ENCODE measurements at places on chromosomes 6 and 20. TPM values are rescaled to one million over a fixed set of nuclear protein-coding genes. Genes with fewer than 3 reads are reported as not detected.

Gene STX11
- 11.3 TPM for total RNA-seq

Gene ADGRB3
- total RNA-seq: under 0.01 TPM

Gene ROS1
- not detected for total RNA-seq

Gene MYMX
- not detected for total RNA-seq

Gene KCNB1
- under 0.01 TPM for total RNA-seq

Gene RUNX2
- not detected for total RNA-seq

Gene PLCB1
- total RNA-seq: 74.5 TPM

Gene NKX2-4
- not detected for total RNA-seq

Gene OPRL1
- total RNA-seq: 1.0 TPM

Gene GPR63
- total RNA-seq: under 0.01 TPM

Gene ANGPT4
- not detected for total RNA-seq

Gene TFAP2C
- total RNA-seq: not detected

Gene TMEM244
- total RNA-seq: not detected

Gene GJA10
- not detected for total RNA-seq

Gene FOXS1
- total RNA-seq: not detected

Gene SOBP
- 6.0 TPM for total RNA-seq

Gene PHACTR3
- not detected for total RNA-seq

Gene PRRC2A
- 112 TPM for total RNA-seq

Gene RAET1G
- 0.27 TPM for total RNA-seq

Gene MICA
- total RNA-seq: 31.8 TPM

Gene SCRT2
- total RNA-seq: not detected

Gene CCM2L
- total RNA-seq: 5.5 TPM

Gene PLG
- not detected for total RNA-seq

Gene BPIFB1
- total RNA-seq: not detected

Gene HLA-DRB5
- not detected for total RNA-seq

Gene GINS1
- total RNA-seq: 33.9 TPM

Gene KIF6
- under 0.01 TPM for total RNA-seq

Gene GSTA2
- total RNA-seq: not detected

Gene FLRT3
- 0.14 TPM for total RNA-seq
